ENCODE measurements at places on chromosomes 2 and 18.

DNA sequence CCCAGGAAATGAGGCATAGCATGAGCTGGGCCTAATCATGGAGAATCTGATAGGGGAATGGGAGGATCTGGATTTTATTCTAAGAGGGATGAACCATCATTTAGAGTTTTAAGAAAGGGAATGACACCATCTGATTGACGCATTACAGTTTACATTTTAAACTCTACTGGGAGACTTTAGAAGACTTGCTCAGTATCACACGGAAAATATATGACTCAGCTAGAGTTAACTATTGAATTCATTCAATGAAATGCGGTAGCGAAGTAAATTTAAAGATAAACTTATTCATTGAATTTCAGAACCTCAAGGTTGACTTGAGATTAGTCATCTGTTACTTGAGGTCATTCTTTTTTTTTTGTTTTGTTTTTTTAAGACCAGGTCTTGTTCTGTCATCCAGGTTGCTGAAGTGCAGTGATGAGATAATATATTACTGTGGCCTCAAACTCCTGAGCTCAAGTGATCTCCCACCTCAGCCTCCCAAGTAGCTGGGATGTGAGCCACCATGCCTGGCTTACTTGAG lies 25.0 kb downstream of the MC4R start:
- no peak for DNase-seq

GRCh38 chr2:232365621-232366321 lies 12.8 kb upstream of the ALPP start:
- DNase-seq: peak; percentile 49

- DNase-seq: no peak
Measured at GRCh38 chr2:98205889-98206288, 118.9 kb downstream of the VWA3B start.

DNA sequence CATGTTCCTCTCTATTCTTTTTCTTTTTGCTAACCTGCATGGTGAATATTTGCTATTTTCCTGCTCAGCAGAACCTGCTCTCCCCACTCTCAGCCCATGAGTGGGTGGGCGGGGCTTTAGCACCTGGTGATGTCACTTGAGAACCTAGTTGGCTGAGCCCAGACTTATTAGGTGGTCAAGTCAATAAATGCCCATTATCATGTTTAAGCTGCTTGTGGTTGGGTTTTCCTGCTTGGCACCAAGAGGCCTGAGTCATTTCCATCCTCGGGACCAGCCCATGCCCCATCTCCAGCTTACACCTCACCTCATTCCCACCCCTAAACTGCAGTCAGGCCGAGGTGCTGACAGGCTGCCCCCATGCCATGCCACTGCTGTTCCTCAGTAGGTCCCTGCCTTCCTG lies 226.6 kb downstream of the ANKRD30B start:
- no peak for DNase-seq

- peak; percentile 42 for DNase-seq
Measured at GRCh38 chr2:111049792-111050640, 70.7 kb upstream of the BCL2L11 start.

DNA sequence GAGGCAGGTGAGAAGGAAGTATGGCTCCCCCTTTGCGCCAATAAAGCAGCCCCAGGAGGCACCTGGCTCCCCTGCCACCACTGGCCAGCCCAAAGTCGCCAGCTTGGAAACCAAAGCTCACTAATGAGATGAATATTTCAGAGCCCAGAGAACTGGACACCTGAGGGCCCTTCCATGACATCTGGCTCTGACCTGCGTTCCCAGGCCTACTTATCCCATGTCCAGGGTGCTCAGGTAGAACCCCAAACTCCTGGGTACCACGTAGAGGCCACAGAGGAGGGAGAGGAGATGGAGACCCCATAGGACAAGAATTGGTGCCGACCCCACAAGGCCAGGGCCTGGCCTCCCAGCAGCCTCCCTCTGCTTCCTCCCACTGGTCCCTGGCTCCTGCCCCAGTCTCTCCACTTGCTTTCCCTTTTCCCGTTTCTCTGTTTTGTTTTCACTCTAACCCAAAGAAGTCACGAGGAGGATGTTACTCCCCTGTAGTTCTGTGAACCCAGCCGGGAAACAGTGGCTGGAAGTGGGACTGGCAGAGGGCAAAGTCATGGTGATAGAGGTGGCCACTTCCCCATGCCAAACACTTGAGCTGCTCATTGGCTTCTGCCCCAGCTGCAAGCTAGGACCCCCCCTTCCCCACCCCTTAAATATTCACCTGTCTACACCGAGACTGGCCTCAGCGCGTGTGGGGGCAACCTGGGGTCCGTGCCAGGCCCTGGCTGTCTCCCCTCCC lies 820 bp downstream of the TMBIM1 start:
- no peak for DNase-seq

DNA sequence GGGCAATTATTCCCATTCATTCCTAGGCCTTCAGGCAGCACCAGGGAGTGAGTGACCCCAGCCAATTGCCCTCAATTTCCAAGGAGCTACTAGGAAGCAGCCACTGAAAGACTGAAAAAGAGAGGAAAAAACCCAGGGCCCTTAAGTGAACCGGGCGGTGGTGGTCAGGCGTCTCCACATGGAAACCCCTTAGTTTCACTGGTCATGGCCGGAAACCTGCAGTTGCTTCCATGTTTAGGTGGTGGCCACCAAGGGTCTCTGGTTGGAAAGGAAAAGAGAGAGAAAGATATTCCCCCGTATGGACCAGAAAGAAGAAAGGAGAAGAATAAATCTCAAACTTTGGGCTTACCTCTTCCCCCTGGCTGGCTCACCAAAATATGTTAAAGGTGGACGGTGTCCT lies 64.9 kb downstream of the GALR1 start:
- no peak for DNase-seq

DNA sequence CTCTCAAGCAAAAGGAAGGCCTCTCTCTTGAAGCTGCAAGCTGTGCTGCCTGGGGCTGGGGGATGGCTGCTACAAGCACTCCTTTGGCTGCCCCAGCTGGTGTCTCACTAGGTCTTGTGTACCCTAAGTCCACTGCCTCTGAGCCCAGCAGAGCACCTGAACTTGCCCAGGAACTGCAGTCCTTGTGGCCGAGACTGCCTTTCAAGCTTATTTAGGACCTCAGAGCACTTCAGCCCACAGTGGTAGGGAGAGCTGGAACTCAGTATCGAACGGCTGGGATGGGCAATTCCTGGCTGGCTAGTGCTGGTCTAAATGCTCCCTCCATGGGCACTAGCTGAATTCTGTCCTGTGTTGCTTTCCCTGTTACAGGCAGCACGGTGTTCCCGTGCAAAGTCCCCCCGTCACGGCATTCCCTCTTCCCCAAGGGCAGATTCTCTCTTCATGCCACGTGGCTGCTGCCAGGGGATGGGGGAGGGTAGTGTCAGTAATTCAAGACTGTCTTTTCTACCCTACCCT lies 25.9 kb downstream of the STPG4 start:
- no peak for DNase-seq

GRCh38 chr2:234615643-234616356 lies 118.9 kb upstream of the ARL4C start:
- no peak for DNase-seq

- no peak for DNase-seq
Measured at GRCh38 chr2:121721926-121722325, 14.7 kb downstream of the NIFK start.

DNA sequence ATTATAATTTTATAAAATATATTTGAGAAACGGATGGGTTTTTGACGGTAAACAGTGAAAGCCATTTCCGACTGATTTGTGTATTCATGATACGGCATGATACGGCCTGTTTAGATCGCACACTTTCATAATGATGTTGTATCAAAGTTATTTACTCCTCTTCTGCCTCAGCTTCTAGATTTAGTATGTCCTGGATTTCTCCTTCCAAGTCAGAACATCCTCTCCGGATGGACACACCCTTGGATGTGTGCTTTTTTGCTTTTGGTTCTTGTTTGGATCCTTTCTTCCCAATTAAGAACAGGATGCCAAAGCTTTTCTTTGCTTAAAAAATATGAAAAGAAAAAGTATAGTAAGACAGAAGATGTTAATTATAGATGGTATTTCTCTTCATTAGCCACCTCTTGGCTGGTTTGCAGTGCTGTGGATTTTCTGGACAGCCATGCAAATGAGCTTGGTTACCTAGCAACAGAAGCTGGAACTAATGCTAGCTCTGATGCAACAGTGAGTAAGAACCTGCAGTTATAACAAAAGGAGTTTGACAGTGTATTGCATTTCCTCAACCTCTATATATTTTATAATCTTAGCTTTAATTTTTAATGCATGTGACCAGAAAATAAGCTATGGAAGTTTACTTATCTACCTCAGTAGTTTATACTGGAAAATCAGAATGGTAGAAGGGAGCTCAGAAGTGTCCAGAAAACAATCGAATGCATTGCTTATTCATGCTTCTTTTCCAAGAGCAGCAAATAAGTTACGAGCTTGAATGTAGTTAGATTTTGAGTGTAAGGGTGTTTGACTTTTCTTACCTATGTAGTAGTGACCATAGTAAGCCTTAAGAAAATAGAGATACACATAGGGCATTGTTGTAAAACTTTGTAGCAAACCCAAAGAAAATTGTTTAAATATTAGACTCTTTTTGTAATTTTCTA lies 27.9 kb downstream of the RMND5A start:
- peak; percentile 78 for DNase-seq

- DNase-seq: no peak
Measured at GRCh38 chr18:34592481-34592880, 117.6 kb upstream of the DTNA start.

GRCh38 chr18:32461709-32462272 lies 8.9 kb downstream of the GAREM1 start:
- peak; percentile 21 for DNase-seq

DNA sequence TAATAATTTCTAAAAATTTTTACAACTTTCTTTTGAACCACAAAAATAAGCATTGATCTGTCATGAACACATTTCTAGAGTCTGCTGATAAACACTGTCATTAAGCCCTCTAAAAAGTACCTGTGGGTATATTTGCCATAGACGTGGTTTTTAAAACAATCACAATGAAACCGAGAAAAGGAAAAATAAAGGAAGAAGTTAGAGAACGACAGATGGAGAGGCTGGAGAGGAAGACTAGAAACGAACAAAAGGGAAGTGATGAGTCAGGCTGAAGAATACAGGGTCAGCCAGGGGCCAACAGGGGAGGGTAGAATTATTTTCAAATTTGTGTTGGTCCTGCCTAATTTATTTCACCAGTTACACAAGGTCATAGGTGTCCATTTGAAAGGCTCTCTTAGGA lies 62.0 kb downstream of the MYL12B start:
- DNase-seq: no peak

DNA sequence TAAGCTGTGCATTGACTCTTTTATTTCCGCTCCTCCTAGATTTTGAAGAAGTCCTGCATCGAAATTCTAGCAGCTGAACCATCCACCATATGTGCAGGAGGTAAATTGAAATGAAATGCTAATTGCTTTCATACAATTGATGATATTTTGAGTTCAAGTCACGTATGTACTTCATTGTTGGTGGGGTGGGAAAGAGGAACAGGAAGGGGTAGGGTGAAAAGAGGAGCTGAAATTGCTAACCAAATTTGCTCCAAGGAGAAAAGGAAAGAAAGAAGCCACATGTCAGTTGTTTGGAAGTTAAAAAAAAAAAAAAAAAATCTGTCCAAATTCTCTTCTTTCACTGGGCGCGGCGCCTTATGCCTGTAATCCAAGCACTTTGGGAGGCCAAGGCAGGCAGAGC lies 77.8 kb downstream of the ANTXR1 start:
- DNase-seq: no peak

DNA sequence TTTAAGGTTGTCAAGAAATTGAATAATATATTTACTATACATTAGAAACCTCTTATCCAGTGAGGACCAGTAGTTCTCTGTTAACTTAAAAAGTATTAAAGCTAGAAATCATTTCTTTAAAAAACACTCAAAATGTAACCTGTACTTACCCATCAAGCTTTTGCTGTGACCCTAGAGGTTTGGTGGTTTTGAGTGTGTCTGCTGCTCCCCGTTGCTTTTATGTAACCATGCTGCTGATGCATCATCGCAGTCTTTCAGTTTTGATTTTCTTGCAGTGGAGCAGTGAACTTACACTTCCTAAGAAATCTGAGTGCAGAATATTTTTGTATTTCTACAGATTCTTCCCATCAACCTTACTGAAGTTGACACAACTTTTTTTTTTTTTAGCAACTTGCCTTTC lies 34.2 kb downstream of the MRPS9 start:
- no peak for DNase-seq

GRCh38 chr18:910247-910646 lies 5.6 kb downstream of the ADCYAP1 start:
- no peak for DNase-seq

DNA sequence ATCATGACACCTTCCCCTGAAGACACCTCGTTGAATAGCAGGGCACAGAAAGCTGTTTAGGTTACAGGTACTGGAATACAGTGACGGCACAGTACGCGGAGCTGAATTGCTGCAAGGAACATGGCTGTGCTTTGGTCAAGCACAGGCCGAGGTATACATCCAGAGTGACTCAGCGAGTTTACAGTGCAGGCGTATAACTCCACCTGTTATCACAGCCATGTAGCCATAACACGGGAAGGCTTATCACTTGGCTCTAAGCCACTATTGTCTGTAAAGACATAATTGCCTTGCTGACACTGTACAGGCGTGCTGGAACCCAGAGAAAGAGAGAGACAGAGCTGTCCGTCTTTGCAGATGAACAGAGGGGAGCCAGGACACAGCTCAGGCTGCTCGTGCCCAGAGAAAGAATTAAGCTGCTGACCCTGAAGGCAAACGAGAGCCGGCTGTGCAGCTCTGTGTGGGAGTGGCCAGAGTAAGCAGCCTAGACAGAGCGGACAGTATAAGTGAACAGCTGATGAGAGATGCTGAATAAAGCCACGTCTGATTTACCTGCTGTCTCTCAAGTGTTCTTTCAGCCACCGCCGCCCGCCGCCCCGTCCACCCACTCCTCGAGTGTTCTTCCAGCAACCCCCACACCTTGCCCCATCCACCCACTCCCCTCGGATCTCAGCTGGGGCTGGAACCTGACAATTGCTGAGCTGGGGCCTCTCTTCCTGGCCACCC lies 87.3 kb upstream of the PPP1CB start:
- DNase-seq: no peak

DNA sequence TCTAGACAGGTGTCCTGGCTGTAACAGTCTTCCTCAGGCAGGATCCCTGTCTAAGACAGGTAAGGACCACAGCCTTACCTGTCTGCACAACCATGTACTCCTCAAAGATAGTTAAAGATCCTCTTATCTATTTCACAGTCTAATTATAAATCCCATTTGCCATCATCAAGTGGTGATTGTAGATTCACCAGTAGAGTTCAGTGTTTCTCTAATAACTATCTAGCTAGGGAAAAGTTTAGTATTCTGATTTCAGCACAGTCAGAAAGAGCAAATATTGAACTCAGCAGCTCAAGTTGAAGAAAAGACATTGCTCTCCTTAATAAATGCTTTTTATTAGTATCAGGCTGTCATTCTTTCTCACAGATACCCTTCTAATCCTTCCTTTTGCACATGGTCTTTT lies 1305.5 kb upstream of the NXPH2 start:
- DNase-seq: no peak

- peak; percentile 65 for DNase-seq
Measured at GRCh38 chr2:120109186-120110061, 96.5 kb downstream of the EPB41L5 start.

- DNase-seq: no peak
Measured at GRCh38 chr18:27785815-27786471, 391.0 kb downstream of the CDH2 start.

GRCh38 chr2:233243348-233243747 lies 8.1 kb upstream of the ATG16L1 start:
- DNase-seq: no peak
